ENCODE measurements at places on chromosomes 7 and 10. TPM values are rescaled to one million over a fixed set of nuclear protein-coding genes. Genes with fewer than 3 reads are reported as not detected.

MYOF gene
- 59.4 TPM for total RNA-seq

PCGF5 gene
- 47.3 TPM for total RNA-seq

EVX1 gene
- not detected for total RNA-seq

TMEM270 gene
- total RNA-seq, result not detected

AMZ1 gene
- total RNA-seq, result 0.11 TPM

CRYGN gene
- total RNA-seq, result not detected

RAB19 gene
- total RNA-seq, result 0.93 TPM

BICC1 gene
- 34.4 TPM for total RNA-seq

SH2D4B gene
- not detected for total RNA-seq

LRRC4 gene
- total RNA-seq, result 4.6 TPM

CAV1 gene
- total RNA-seq, result 98.6 TPM

ANKIB1 gene
- 63.7 TPM for total RNA-seq

EN2 gene
- total RNA-seq, result 0.11 TPM

RSU1 gene
- 35.7 TPM for total RNA-seq
